ENCODE measurements at places on chromosomes 6 and 20. TPM values are rescaled to one million over a fixed set of nuclear protein-coding genes. Genes with fewer than 3 reads are reported as not detected.

- DNase-seq, result no peak
Measured at GRCh38 chr6:105607636-105608621, 205.0 kb upstream of the PREP start.

DNA sequence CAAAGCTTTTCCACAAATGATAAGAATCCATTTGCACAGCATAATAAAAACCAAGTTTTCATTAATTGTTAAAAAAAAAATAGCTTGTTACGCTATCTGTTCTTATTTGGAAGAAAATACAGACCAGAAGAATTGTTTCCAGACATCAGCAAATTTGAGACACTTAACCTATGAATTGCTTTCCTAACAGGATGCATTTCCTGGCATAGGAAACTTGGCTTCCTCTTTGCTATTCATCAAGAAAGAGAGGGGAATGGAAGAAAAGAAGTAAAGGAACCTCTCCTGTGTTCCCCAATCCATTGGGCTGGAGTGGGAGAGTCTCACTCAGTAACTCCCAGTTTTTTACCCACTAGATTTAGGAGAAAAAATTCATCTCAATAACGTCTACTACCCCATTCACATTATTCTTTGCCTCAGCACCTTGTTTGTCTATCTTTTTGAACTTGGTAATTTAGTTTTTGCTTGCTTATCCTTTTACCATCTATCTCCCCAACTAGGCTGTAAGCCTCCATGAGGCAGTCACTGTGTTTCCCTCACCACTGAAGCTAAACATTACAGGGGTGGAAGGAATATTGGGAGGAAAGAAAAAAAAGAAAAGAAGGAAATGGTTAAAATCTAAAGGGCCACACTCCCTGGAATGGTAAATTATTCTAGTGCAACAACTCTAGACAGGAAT, 150.3 kb downstream of the COL21A1 start:
- DNase-seq, result no peak

NTSR1 gene
- 0.94 TPM for total RNA-seq

ARMH2 gene
- 1.8 TPM for total RNA-seq

ALDH5A1 gene
- total RNA-seq, result 3.2 TPM

DNA sequence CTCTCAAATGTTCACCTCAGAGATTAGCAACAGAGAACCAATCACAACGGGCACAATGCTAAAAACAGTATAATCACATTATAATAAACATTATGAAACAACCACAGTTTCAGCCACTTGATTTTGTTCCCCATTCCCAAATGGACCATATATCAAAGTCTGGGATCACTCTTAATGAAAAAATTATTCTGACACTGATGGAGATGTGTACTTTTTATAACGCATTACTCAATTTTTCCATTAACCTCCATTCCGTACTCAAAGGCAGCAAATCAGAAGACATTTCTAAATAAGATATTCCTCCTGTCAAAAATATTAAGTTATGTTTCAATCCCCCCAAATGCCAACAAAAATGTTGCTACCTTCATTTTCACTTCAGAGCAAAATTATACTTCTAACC, 2.8 kb downstream of the CPNE1 start:
- DNase-seq, result no peak

DNA sequence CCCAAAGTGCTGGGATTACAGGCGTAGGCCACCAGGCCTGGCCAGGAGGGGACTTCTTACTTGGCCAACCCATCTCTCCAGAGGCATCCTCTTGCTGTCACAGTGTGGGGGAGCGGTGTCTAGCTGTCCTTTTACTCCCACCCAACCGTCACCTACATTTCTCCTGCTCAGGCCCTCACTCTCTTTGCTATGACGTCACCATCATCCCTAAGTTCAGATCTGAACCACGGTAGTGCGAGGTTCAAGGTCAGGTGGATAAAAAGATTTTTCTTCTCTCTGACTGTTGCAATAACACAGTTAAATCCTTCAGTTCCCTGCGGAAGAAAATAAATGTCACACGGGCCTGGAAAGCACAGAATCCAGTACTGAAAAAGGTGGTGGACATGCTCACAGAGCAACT, 7.3 kb upstream of the RAET1L start:
- no peak for DNase-seq

DNA sequence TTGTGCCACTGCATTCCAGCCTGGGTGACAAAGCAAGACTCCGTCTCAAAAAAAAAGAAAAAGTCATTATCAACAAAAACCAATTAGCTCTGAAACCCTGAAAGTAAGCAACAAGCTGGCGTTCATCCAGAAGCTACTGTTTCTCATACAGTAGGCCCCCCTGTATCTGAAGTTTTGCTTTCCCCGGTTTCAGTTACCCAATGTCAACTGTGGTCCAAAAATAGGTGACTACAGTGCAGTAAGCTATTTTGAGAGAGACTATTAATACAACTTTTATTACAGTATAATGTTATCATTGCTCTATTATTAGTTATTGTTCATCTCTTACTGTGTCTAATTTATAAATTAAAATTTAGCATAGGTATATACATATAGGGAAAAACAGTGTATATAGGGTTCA, 135.1 kb downstream of the KIF16B start:
- no peak for DNase-seq

- DNase-seq, result no peak
Measured at GRCh38 chr6:13248053-13248452, 80.3 kb downstream of the TBC1D7 start.

LY6G5C gene
- total RNA-seq, result 1.7 TPM

DNA sequence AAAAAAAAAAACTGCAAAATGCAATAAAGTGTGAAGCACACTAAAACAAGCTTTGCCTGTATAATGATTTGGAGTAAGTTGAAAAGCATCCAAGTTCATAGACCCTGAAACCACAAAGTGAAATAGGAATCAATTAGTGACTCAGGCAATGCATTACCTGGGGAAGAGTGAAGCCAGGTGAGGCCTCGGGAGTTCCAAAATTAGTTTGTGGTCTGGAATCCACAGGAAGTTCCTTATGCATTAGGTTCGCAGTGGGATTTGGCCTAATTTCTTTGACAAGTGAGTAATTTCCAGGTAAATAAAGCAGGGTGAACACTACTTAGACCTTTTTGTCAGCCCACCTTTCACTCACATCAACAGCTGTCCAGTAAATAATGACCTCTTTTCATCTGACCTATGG, 490.8 kb downstream of the CBLN4 start:
- no peak for DNase-seq

PPIL1 gene
- total RNA-seq, result 27.0 TPM

GRCh38 chr6:168600381-168600780, 159.4 kb downstream of the SMOC2 start:
- no peak for DNase-seq

DNA sequence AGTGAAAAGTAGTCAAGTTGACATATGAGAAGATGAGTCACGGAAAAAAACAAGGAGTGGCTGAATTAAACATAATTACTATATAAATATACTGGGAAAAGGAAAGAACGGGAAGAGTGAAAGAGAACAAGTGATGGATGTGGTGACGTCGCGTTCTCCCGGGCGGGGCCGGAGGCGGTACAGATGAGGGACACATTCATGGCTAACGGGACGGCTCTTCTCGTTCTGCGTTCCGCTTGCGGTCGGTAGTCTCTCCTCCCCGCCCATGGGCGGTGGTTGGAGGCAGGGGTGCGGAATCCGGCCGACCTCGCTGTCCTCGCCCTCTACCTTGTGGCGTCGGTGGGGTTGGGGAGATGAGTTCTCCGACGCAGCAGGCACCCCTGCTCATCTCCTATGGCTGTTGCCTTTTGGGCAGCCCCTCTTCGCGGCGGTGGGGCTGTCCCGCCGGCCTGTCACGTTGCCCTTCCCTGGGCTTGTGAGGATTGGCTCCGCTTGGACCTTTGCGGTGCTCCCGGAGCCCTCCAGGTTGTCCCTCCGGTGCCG, 22.5 kb downstream of the HLA-G start:
- DNase-seq, result peak; percentile 44

DNA sequence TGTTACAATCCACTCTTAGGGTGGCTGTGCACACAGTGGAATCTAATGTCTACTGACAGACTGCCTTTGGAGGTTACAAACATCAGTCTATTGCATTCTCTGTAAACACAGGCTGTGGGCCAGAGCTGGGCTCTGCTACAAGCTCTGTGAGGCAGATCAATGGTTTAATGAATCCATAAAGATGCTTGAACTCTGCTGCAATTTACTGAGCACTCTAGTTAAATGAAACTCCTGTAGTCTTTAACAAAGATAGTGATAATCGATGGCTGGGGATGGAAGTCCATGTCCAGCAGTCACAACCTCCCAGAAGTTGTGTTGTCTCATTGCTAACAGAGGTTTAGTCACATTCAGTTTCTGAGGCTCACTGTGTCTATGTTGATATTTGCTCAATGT, 50.5 kb downstream of the SOBP start:
- no peak for DNase-seq

DNA sequence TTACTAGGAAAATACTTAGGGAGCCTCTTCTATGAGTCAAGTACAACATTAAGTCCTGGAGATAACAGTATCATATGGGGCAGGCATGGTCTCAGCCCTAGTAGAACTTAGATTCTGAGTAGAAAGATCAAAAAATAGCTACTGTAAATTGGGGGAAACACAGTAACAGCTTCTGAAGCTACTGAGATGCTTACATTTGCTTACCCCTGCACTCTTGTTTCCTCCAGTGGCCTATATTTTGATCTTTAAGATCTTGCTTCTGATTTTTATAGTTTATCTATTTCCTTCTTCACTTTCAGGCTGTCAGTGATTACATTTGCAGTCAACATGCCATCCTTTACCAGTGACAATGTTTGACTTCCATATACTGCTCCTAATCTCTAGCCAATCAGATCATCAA, 35.3 kb downstream of the HIVEP2 start:
- DNase-seq, result no peak

DNA sequence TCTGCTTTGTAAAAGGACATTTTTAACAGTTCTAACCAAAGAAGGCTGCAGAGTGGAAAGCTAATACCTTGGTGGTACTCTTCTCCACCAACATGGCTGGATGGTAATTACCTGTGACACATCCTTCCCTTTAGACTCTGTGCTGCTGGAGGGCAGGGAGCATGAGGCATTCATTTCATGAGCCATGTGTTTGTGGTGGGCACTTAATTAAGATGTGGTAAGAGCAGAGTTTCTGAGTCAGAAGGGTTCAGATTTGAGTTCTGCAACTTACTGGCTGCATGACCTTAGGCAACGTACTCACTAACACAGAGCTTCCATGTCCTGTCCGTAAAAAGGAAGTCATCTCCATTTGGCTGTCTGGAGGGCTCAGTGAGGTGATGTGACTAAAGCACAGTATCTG, 9.1 kb upstream of the ZNF133 start:
- no peak for DNase-seq

COL9A3 gene
- total RNA-seq, result not detected

GRCh38 chr6:14386263-14386662, 268.7 kb downstream of the CD83 start:
- no peak for DNase-seq

Measured in activated CD4-positive, alpha-beta T cell treated with anti-CD3 and anti-CD28 coated beads, Interleukin-2, amount 10 ng/mL, durations not matched to agents 7 days and 5 days (primary cell).